Fibroblast of the aortic adventitia (primary cell): ENCODE measurements at places on chromosomes 7 and 10.

DNA sequence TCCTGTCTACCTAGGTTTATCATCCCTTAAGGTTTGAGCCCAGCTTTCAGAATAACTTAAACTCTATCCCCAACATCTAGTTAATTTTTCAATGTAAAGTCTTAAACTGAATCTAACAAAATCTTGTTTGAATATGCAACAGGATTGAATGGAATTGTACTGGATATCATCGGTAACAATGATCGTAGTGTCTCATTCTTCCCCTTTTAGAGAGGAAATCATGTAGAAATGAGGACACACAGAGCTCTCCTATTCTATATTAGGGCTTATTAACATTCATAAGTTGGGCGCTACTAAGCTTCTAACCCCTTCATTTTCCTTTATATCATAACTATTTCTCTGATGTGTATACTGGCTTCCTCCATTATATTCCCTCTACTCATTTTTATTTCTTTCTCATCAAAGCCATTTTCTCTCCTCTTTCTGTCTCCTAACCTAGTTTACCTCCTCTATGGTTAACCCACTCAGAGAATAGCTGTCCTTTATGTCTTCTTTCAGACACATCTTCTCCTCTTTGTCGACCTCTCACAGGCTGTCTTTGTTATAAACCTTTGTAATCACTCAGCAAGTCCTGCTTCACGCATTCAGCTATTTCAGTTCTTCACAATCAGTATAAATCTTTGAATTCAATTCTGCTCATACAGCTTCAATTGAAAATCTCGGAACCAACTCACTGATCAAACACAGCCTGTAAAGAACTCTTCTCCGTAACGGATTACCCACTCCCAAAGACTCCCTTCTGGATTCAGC, 1019.0 kb upstream of the C7orf33 start:
- DNase-seq: no peak

GRCh38 chr7:69953136-69954067, 355.1 kb downstream of the AUTS2 start:
- no peak for DNase-seq

- DNase-seq: no peak
Measured at GRCh38 chr10:129544205-129545202, 77.5 kb downstream of the MGMT start.

DNA sequence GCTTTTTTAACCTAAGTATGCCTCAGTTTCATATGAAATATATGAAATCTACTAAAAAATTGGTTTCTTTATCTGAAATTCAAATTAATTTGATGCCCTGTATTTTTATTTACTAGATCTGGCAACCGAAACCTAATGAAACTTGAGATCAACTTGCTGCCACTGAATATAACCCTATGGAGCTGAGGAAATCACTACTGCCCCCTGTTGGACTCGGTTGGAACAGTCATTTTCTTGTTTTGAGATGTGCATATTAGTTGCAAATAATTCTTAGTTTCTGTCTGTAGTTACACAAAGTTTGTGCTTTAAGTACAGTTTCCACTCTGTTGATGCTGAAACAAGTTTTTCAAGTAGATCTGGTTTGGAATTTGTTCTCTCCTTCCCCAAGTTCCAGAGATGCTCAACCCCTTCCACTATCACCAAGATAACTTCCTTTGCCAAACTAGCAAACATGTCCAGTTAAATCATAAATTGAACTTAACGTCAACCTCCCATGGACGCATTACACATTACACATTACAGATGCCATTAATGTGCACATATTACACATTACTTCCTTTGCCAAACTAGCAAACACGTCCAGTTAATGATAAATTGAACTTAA, 22.2 kb upstream of the EXOC4 start:
- DNase-seq: peak; percentile 76

GRCh38 chr10:104120903-104121484, 977 bp upstream of the SFR1 start:
- DNase-seq: peak; percentile 98

DNA sequence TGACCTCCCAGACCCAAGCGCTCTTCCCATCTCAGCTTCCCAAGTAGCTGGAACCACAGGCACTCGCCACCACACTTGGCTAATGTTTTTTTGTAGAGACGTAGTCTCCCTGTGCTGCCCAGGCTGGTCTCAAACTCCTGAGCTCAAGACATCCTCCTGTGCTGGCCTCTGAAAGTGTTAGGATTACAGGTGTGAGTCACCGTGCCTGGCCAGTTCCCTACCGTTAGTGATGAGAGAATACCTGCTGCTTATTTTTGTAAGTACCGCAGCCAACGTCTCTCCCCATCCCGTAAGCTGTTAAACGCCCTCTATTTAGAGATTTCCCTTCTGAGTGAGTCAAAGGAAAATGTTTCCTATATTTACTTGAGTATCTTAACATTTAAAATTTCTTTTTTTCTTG, 38.5 kb upstream of the PDLIM1 start:
- DNase-seq: no peak

GRCh38 chr7:27184337-27185012, 557 bp downstream of the HOXA11 start:
- DNase-seq: no peak

DNA sequence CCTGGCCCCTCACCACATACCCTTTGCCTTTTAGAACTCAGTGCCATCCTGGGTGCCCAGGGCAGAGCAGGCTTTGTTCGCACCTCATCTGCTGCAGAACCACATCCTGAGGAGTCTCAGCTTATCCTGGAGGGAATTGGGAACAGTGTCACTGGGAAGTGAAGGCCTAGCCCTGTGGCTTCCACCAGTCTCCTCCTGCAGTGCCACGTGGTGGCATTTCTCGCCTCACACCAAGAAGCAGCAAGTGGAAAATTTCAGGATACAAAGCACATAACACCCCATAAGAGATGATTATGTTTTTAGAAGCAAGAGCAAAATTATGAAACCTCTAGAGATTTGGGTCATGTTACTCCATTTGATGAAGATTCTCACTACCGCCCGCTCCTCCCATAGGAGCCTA, 26.8 kb downstream of the UBE2D4 start:
- no peak for DNase-seq

- DNase-seq: no peak
Measured at GRCh38 chr7:142798451-142799436, 28.0 kb downstream of the PRSS2 start.

GRCh38 chr7:157769526-157770215, 432.9 kb downstream of the DNAJB6 start:
- no peak for DNase-seq

DNA sequence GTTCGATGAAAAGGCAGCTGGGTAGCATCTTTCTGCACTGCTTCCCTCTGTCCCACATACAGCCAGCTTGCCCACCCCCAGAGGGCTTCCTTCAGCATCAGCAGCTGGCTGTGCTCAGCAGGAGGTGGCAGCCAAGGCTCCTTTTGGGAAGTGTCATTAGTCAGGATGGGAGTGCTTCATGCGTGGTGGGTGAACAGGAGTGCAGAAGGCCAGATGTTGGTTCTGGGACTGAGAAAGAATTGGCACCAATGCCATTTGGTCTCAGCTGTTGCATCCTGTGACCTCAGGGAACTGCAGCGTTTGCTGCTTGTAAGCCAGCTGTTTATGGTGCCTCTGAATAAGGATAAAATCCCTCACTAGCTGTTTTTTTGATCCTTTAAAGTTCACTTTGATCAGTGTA, 131.1 kb upstream of the SORCS3 start:
- no peak for DNase-seq

DNA sequence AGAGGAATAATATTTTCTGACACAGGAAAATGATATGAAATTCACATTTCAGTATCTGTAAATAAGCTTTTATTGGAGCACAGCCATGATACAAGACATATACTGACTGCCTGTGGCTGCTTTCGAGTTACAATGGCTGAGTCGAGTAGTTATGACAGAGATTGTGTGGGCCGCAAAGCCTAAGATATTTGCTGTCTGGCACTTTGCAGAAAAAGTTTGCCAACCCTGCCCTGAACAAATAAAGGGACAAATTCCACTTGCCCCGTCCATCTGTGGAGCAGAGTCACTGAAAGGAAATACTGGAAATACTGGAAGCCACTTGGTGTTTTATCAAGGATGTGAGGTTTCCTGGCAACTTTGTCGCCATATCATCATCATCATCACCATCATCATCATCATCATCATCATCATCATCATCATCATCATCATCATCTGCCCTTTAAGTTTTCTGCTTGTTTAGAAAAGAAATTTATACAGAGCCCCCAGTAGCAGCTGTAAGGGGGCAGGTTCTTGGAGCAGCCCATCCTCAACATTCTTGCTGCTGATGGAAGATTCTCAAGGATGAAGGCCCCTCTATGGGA, 85.8 kb downstream of the TCF7L2 start:
- DNase-seq: peak; percentile 50

DNA sequence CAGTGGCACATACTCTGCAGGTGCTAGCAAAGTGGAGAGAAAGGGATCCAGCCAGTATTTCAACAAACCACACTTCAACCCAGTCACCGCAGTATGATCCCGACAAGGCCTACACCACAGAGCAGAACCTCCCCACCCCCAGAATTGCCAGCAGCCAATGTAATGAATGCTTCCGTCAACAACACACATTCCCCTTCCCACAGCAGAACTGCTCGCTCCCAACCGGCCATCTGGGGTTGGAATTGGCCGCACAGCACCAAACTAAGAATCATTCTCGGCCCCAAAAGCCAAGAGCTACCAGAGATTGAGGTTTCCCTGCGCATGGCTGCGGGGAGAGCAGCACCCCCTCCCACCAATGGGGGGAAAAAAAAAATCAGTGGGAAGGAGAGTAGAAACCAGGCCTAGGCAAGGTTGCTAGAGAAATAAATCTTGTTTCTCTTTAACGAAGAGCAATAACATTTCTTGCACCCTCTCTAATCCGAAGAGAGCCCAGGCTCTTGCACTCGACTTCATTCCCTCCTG, 1.1 kb downstream of the WASL start:
- DNase-seq: peak; percentile 73

- no peak for DNase-seq
Measured at GRCh38 chr10:105239311-105240219, 598.5 kb downstream of the SORCS3 start.

GRCh38 chr10:51960494-51960895, 261.1 kb upstream of the CSTF2T start:
- DNase-seq: peak; percentile 87

GRCh38 chr10:88952647-88953111, at the start of gene ACTA2:
TSS of gene ACTA2 (minus strand) at chr10:88952773. CDS start at chr10:88948930, 3,843 bp downstream.
- peak; percentile 46 for DNase-seq

GRCh38 chr7:102152672-102153598, 133.7 kb upstream of the SH2B2 start:
- peak; percentile 41 for DNase-seq

- DNase-seq: no peak
Measured at GRCh38 chr7:98662289-98662688, 45.2 kb downstream of the NPTX2 start.

DNA sequence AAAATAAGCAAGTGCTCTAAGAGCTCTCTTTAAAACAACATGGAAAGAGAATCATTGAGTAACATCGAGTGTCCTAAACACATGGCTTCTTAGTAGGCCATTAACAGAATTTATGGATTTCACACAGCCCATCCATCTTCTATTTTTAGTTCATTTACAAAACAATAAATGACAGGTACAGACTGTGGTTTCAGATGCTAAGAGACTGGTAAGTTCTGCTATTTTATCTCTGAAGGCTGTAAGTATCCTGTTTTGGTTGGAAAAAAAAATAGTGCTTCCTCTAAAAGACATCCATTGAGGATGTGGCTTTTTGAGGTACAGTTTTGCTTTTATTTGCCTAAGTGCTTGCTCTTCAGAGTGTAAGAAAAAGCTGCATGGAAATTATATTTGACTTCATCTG, 27.4 kb upstream of the GNAI1 start:
- no peak for DNase-seq

- DNase-seq: no peak
Measured at GRCh38 chr10:44902941-44903545, 8.1 kb upstream of the TMEM72 start.

- DNase-seq: no peak
Measured at GRCh38 chr10:99419688-99420087, 10.7 kb downstream of the GOT1 start.

- DNase-seq: no peak
Measured at GRCh38 chr10:58322072-58322834, 12.6 kb upstream of the UBE2D1 start.

DNA sequence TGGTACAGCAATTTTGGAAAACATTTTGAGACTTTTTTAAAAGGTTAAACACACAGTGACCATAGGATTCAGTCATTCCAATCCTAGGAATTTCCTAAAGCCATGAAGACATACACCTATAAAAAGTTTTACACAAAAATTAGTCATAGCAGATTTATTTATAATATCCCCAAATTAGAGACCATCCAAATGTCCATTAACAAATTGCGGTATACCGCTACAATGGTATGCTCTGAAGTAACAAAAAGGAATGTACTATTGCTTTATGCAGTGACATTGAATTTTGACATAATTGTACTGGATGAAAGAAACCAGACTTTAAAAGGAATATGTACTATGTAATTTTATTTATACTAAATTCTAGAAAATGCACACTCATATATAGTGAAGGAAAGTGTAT, 362.8 kb downstream of the HGF start:
- no peak for DNase-seq

DNA sequence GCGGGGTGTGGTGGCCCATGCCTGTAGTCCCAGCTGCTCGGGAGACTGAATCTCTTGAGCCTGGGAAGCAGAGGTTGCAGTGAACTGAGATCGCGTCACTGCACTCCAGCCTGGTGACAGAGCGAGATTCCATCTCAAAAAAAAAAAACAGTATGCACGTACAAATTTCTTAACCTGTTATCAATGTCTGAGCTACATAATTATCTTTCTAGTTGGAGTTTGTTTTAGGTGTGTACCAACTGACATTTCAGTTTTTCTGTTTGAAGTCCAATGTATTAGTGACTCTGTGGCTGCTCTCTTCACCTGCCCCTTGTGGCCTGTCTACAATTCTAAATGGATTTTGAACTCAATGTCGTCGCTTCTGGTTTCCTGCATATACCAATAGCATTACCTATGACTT, 40.3 kb downstream of the CD36 start:
- DNase-seq: no peak

DNA sequence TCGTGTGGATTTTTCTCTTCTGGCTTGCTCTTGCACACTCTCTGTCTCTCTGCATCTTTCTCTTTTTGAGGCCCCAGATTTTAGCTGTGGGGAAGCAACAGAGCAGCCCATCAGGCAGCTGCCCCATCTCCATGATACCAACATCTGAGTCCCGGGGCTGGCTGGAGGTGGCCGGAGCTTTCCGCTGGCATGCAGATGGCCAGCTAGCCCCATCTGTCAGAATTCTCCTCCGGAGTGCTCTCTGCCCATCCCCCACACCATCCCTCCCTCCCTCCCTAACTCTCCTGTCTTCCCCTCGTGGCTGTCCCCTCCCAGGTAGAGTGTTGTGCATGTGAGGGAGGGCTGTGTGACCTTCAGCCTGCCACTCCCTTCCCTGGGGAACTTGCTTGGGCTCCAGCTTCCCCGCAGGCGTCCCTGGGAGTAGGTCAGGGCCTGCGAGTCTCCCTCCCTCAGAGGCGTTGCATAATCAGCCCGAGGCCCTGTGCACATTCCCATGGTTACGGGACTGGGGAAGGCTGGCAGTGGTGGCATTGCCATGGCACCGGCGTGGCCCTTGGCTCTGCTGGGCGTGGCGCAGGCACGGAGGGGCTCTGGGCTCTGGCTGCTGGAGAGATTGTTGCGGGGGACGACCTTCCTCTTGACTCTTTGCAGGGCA, 24.7 kb downstream of the GHRHR start:
- no peak for DNase-seq

GRCh38 chr10:120612756-120613155, 155.7 kb downstream of the PLPP4 start:
- peak; percentile 10 for DNase-seq
